ENCODE measurements at places on chromosomes 12 and 14.
A peak's percentile ranks its signal among the peaks of the same experiment; 100 is the strongest.

DNA sequence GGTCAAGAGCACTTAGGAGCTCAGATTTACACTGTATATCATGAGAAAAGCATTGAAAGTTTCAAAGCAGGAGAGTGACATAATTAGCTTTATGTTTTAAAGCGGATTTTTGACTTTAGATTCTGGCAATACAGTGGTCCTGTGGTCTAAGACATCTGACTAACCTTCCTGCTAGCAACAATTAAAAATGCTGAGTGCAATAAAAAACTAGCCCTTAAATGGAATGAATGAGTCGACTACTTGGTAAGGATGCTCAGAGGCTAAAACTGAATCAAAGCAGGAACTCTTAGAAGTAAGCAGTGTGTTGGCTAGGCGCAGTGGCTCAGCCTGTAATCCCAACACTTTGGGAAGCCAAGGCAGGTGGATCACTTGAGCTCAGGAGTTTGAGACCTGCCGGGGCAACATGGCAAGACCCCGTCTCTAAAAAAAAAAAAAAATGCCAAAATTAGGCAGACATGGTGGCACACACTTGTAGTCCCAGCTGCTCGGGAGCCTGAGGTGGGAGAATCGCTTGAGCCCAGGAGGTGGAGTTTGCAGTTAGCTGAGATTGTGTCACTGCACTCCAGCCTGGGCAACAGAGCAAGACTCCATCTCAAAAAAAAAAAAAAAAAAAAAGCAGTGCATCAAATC is 18.9 kb downstream of the BICD1 start:
- no peak for DNase-seq

DNA sequence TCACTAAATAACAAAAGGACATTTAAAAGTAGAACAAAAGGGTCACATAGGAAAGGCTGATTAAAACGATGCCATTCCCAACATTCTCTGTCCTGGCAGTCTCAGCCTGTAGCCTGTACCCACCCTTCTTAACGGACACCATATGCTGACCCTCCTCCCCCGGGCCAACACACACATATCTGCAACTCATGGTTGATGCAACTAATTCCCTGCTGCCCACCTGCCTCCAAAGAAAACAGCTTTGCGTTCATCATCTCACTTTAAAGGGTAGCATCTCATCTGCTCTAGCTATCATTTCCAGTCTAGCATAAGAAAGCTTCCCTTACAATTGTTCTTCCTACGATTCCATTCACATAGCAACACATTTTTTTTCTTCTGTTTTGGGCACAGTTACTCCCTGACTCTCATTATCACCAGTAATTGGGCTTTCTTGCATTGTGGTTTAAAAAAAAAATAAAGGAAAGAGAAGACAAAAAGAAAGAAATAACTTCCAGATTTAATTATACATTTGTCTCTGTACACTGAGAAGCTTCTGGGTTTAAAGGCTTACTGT is 92.9 kb downstream of the KCNC2 start:
- DNase-seq, result no peak

DNA sequence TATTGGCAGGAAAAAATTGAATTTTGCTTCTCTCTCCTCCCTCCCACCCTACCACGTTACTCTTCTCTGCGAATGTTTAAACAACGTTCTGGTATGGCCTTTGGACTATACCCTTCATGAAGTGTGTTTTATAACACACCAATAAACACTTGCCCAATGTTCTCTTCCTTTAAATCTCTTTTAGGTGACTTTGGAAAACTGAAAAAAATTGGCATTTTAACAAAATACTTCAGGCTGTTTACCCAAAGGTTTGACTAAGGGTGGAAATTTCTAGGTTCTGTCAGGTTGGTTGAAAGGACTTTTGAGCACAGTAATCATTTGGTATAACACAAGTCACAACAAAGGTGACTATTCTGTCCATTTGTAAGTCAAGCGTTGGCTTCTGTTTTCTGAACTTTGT is 446.8 kb downstream of the AEBP2 start:
- no peak for DNase-seq

- DNase-seq, result no peak
Observed at GRCh38 chr12:4241592-4241991, 32.0 kb upstream of the CCND2 start.

DNA sequence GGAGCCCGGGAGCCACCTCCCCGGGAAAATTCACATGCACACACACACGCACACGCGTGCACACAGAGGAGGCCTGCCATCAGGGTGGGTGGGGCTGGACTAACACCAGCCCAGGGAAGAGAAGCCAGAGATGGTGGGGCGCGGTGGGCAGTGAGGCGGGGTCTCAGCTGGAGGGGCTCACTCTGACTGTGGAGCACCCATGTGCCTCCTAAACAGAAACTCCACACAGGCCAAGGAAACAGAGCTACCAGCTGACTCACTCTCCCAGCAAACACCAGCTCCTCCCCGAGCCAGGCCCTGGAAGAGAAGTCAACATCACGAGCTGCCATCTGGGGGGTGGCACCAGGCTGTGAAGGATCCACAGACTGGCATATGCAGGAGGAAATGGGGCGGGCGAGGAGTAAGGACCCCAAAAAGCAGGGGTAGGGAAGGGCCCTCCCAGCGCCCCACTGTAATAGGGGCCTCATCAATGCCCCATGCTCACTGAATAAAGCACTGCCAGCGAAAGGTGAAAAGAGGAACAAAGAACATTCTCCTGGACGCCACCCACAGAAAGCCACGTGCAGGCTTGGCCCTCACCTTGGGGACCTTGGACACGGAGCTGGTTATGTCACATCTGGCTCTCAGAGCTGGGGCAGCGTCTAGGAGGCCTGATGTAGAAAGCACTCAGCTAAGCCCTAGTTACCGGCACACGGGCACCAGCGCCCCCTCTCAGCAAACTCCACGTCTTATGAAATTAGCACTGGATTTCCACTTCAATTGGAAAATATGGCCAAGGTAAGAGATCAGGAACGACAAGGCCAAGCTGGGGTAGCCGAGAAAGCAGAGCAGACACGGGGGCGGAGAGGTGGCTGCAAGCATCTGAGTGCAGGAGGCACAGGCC is 8.4 kb upstream of the INF2 start:
- DNase-seq, result no peak

DNA sequence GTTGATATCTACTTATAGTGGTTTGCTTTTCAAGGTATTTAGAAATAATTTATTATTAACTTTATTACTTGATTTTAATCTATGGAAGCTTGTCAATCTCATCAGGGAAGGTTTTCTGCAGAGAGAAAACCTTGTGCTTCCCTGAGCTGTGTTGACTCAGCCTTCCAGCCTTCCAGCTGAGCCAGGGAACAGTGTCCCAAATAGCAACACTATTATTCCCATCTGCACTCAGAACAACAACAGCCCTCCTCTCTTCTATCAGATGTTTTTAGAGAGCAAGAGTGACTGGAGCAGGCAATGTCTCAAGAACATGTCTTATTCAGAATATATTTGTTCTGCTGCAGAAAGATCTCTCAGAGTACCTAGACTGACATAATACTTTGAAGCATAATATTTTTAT is 389.9 kb upstream of the GARIN6 start:
- no peak for DNase-seq

GRCh38 chr12:98678946-98679610 is 34.0 kb downstream of the APAF1 start:
- no peak for DNase-seq

DNA sequence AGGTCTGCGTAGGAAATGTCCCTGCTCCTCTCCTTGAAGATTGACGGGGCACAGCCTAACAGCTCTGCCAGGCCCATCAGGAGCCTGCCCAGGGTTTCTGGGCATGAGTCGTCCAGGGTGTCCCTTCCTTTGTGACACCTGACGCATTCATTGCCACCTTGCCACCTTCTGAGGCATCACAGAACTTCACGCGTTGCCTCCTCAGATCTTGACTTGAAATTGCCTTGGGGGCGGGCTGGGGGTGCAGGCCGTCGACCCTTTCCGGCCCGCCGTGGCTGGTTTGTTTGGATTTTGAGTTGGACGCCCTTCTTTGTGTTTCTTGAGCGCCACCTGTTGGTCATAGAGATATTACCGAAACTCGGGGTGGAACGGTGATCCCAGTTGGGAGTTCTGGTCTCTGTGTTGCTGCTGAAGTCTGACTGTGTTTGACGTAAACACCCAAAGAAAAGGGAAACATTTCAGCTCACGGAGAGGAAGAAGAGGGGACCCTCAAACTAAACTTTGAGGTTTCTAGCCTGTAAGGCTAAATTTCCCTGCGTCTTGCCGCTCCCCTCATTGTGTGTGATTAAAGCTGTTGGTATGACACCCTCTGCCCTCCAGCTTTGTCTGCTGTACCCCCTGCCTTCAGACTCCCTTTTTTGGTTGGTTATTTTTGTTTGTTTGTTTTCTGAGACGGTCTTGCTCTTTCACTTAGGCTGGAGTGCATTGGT is 44.6 kb downstream of the MLXIP start:
- peak; percentile 39 for DNase-seq

- no peak for DNase-seq
Observed at GRCh38 chr14:58865514-58866281, 227.9 kb downstream of the DACT1 start.

- DNase-seq, result no peak
Observed at GRCh38 chr12:5442251-5443006, 10.5 kb downstream of the NTF3 start.

- no peak for DNase-seq
Observed at GRCh38 chr14:62921466-62921865, 123.8 kb downstream of the KCNH5 start.
